ENCODE measurements at places on chromosomes 13 and 19.

- DNase-seq: peak; percentile 76
Measured at GRCh38 chr19:54114340-54115108, 933 bp downstream of the TFPT start.

GRCh38 chr19:36265064-36265463, 50.2 kb downstream of the ZNF146 start:
- no peak for DNase-seq

DNA sequence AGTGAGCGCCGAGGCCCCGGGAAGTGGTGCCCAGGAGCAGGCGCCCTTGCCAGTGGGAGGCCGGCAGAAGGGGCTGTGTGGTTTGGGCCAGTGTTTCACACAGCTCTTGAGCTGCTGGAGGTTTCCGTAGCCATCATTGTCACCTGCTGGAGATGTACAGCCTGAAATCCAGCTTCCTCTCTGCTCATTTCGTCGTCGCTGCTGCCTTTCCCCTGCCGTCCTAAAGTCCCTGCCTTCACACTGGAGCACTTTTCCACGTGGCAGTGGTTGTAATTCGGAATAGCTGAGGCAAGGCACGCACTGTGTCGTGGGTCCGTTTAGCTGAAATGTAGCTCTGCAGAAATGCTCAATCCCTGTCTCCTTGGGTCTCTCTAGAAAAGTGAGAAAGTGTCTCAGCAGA, 13.2 kb downstream of the DAZAP1 start:
- DNase-seq: no peak

DNA sequence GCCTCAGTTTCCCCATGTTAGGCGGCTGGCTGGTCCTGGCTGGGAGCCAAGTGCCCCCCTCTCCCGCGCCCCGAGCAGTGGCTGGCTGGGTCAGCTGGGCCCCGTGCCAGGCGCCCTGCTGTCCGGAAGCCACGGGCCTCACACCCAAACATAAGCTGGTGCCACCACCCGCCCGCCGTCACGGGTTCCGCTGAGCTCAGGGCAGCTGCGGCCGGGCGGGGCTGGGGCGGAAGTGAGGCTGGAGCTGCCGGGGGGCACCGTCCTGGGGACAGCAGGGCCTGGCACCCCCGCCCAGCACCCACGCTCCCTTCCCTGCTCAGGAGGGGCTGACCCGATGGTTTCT, 19.3 kb downstream of the HCN2 start:
- DNase-seq: no peak

DNA sequence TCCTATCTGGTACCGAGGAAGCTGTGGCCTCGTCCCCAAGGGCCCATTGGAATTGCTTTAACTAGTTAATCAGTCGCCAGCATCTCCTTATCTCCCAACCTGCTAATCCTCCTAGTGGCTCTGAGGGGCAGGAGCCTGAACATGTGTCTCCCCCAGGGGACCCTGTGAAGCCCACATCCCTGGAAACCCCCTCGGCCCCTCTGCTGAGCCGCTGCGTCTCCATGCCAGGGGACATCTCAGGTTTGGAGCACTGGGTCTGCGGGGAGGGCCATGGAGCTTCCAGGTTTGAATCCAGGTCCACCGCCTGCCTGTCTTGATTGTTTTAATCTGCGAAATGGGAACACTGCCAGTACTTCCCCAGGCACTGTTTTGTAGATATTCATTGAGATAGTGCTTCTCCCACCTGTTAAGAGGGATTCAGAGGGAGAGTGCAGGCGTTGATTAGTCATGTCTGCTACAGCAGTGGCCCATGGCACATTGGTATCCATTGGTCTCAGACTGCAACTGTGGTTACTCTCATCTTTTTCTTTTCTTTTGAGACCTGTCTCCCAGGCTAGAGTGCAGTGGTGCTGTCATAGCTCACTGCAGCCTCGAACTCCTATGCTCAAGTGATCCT, 6.4 kb downstream of the PNPLA6 start:
- no peak for DNase-seq

DNA sequence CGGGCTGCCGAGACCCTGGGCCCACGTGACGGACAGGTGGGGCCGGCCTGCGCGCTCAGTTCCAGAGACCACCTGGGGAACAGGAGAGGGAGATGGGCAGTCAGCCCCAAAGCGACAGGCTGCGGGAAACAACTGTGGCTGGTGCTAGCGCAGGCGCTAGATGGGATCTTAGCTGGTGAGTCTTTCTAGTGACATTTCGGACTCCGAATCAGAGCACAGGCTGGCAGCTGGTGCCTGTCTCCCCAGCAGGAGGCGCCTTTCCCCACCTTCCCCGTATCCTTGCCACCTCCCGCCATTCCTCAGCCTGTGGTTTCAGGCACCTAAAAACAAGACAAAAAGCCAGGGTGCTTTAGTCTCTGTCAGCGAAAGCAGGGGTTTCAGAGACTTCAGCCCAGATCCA, 19.4 kb upstream of the RANBP3 start:
- DNase-seq: no peak

GRCh38 chr19:40348125-40348913, at the start of the genes C19orf47 and PLD3:
C19orf47 (minus strand) TSS chr19:40348397; CDS start chr19:40341857, 6,540 bp downstream.
PLD3 (plus strand) TSS chr19:40348695; CDS start chr19:40366484, 17,789 bp downstream.
- peak; percentile 97 for DNase-seq

DNA sequence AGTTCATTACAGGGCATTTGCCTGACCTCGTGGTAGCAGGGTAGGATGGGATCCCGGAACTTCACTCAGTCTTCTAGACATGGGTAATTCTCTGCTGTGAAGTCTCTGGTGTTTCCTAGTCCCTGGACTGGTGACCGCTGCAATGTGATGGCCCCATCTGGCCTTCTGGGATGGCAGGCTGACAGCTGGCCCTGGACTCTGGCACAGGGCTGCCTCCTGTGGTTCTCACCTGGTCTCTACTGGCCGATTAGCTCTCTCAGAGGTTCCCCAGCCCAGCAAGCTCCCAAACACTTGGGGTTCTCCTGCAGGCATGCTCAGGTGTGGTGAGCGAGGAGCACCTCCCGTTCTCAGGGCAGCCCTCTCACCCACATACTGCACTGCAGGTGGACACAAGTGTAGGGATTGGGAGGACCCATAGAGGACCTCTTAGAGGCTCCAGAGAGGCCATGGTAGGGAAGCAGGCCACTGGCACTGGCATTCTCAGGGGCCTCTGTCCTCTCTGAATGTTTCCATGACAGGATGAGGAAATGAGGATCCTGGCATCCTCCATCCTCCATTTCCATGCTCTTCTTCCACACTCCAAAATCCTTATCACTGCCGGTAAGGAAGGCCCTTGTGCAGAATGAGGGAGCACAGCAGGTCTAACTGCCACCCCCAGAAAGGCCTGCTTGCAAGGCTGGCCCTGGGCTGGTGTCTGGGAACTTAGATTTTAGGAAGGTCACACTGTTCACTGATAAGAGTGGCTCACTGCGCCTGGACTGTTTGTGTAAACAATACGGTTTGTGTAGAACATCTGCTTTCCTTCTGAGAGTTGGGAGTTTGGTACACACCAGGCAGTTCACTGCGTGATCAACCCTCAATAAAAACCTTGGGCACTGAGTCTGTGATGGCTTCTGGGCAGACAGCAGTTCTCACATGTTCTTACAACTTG, 31.5 kb upstream of the FARP1 start:
- DNase-seq: no peak

DNA sequence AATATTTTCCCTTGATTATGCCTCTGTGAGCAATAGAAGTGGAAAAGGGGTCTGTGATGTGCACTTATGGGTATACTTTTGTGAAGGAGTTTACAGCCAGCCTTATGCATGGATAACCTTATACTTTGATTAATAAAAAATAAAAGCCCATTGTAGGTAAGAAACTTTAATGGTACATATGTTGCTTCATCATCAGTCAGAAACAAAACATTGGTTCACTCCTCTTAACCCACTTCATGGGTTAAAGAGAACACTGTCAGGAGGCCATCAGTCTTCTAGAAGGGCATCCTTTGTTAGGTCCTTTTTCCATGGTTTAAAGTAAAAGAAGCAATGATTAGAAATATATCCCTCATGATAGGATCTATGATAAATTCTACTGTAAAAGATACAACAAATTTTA, 952.1 kb upstream of the MIR17HG start:
- no peak for DNase-seq

DNA sequence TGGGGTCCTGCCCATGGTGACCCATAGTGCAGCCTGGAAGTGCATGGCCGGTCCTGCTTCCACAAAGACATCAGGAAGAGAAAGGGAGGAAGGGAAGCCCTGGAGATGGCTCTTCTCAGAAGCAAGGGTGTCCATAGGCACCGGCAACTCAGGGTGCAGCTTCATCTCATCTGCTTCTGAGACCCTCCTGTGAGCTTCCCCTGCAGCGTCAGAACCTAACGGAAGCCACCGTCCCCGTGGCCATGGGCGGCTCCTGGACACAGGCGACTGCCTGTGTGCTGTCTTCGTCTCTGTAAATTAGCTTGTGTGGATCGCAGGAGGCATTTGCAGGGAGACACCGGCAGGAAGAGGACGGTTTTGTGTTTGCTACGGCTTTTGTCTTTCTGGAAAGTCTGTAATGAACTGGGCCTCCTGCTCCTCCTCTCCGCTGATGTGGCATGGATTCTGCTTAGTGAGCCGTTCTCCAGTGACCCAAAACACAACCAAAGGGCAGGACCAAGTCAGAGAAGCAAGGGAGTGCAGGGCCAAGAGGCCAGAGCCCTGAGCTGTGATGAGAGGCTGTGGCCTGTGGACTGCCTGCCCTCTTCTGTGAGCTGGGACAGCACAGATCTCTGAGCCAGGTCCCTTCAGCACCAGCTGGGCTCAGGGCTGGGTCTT, 2.5 kb downstream of the ATP4B start:
- DNase-seq: no peak

GRCh38 chr13:94435604-94436226, 43.8 kb downstream of the DCT start:
- DNase-seq: peak; percentile 59

- no peak for DNase-seq
Measured at GRCh38 chr19:15564534-15565168, 50.4 kb upstream of the CYP4F8 start.

DNA sequence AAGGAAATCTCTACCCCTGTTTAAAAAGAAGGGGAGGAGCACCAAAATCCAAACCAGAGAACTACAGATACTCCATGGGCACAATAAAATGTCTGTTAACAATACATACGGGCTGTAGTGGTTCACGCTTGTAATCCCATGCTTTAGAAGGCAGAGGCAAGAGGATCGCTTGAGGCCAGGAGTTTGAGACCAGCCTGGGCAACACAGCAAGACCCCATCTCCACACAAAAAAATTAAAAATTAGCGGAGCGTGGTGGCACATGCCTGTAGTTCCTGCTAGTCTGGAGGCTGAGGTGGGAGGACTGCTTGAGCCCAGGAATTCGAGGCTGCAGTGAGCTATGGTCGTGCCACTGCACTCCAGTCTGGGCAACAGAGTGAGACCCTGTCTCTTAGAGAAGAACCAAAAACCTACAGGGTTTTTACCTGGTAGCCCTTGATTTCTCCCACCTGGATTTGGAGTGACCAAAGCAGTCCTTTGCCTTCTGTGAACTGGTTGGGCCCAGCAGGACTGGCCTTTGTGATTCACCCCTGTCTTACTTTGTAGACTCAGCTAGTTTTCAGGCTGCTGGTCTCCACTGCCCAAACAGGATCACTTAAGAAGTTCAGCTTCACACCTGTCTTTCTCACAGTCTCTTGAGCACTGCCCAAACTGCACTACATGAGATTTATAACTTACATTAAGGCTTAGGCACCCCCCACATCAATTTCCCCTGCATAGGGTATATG, 38.7 kb upstream of the FLT1 start:
- no peak for DNase-seq

- peak; percentile 17 for DNase-seq
Measured at GRCh38 chr19:23343434-23344010, 51.7 kb downstream of the ZNF91 start.

GRCh38 chr13:50386541-50387050, 371.4 kb downstream of the KCNRG start:
- no peak for DNase-seq

- DNase-seq: no peak
Measured at GRCh38 chr19:49338691-49339300, 3.6 kb downstream of the CD37 start.

DNA sequence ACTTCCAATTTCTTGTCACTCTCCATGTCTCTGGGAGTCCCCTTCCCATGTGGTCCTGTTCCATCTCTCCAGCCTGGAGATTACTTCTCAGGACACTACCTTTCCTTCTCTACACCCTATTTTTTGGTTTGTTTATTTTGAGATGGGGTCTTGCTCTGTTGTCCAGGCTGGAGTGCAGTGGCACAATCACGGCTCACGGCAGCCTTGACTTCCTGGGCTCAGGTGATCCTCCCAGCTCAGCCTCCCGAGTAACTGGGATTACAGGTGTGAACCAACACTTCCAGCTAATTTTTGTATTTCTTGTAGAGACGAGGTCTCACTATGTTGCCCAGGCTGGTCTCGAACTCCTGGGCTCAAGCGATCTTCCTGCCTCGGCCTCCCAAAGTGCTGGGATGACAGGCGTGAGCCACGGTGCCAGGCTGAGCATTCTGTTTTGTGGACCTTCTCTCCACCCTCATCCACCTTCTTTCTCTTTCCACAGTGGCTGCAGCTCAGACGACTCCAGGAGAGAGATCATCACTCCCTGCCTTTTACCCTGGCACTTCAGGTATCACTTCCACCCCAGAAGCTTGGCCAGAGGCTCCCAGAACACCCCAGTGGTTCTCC, 644 bp downstream of the HCST start:
- DNase-seq: no peak

DNA sequence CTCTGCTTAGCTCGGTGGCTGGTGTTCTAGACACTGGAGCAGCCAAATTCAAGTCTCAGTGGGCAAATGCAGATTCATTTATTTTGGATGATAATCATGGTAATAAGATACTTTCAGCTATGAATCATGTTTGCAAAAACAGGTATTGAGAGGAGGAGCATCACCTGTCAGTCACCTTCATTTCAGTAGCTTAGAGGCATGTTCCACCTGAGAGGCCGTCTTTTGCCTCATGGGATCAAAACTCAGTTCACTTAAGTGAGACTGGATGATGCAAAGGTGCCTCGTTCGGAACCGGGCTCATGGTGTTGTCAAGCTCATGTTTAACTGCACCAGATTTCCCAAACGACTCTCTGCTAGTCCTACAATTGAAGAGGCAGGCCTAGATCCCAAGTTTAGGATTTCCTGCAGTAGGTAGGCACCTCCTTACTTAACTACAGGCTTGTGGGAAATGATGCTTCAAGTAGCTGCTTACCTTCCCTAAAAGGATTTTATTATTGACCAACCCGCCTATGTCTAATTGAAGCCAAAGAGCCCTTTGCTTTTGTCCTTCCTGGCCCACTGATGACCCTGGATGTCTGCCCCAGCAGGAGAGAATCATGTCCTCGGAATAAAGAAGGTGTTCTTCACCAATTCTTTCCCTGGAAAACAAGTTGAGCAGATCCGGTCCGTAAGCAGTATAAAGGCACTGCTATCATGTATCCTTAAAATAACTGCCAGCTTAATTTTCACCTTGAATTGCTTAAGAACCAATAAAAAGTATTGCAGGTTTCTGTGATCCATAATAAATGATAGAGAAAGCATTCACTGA, 60.0 kb downstream of the ZAR1L start:
- no peak for DNase-seq

DNA sequence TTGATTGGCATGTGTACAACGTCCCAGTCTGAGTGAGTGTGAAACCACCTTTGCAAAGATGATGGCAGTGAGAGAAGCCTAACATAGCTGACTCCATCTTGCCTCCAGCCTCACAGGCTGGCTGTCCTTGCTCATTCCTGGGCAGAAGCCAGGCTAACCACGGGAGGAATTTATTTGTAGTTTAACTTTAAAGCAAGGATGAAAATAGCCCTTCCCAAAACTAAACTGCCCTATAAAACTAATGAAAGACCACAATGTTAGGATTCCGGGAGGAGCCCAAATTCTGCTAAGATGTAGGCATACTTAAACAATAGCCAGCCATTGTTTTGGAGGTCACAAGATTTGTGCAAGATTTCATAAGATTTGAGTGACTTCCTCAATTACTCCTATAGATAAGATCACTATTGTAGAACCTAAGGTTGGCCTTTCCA, 96.6 kb upstream of the LSM14A start:
- DNase-seq: peak; percentile 8

- no peak for DNase-seq
Measured at GRCh38 chr13:111789011-111789410, 277.9 kb upstream of the SOX1 start.

Data from NB4 (cell line).